ENCODE measurements at places on chromosomes 7 and 10.

DNA sequence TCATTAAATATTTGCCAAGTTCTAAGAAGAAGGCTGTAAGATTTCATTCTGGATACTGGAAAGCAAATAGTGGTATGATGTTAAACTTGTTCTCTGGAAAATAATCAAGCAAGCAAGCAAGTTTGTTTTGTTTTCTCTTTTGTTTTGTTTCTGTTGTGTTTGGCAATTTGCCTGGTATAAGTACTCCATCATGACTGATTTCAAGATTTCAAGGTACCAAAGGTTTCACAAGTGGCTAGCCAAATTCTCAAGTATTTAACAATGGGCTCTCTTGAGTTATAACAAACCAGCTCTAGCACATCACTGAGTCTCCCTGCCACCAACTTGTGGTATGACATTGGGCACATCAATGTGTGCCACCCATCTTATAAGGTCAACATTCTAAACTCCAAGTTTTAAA is 151.7 kb upstream of the IGFBP3 start:
- no peak for DNase-seq

DNA sequence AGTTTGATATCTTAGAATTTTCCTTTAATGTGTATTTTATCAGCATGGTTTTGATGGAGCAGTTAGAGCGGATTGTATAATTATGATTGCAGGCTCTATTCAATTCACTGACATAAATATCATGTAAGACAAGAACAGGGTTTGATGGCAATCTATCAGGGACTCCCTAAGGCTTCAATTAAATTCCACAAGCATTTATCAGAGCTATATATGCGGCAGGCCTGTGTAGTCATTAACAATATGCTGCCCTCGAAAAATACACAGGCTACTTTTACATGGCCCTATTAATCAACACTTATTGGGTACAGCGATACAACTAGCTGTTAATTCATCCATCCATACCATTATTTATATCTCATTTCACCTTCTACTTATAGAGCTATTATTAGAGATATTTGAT is 358.1 kb upstream of the TPK1 start:
- no peak for DNase-seq

DNA sequence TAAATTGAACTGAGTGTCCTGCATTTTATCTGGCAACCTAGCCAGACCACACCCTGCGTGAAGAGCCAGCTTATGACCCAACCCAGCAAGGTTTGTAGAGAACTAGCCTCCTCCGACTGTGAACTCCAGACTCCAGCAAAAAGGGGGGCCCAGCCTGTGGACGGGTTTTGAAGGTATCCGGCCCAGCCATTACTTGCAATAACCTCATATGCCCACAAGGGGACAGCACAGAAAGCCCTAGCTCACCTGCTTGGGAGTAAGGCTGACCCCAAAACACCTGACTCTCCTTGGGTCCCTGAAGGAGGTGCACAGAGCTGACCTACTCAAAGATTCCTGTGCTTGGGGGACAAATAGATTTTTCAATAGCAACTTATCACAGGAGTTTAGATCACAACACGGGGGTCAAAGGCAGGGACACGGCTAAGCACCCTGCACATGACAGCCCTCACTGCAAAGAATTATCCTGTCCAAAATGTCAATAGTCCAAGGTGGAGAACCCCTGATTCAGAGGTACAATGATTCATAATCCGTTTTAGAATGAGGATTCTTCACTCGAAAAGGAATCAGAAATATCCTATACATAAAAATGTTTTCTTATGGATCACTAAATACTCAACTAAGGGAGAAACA is 4.6 kb downstream of the TRPV6 start:
- peak; percentile 73 for DNase-seq

GRCh38 chr7:102431617-102432298 is 1.6 kb upstream of the ORAI2 start:
- no peak for DNase-seq

- no peak for DNase-seq
These were observed 49.4 kb downstream of the TEX36 start for GRCh38 chr10:125633517-125633999.

DNA sequence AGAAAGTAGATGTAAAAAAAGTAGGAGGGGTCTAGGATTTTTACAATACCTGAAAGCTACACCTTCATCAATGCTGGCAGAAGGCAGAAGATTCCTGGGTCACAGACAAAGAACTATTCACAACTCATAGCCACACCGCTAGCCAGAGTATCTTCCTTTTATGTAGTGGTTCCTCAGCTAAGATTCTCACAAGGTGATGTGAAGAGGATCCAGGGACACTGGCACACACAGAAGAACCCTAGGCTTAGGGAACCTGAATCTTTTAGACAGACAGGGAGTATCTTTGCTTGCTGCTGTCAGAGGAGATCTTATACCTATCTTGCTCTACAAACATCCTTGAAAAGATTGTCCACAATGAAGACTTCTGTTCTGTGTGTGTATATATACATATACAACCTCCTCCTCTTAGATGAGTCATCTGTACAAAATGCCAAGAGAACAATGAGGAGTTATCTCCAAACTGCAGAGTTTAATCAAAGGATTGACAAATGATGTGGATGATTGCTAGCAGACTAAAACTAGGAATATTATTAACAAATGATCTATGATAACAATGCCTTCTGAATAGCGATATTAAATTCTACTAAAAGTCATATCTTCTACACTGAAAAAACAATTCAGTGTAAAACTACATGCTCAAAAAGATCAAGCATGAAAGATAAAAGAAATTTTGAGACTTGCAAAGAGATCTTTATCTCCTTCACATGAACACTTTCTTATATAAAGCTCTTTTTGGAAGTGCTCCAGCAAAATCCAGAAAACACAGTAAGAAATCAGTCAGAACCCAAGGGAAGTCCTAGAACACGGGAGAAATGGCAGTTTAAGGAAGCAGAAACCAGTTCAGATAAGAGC is 409.3 kb downstream of the PARD3 start:
- no peak for DNase-seq

GRCh38 chr7:86926732-86927131 is 132.7 kb downstream of the ELAPOR2 start:
- peak; percentile 55 for DNase-seq

- no peak for DNase-seq
These were observed 27.9 kb downstream of the EDRF1 start for GRCh38 chr10:125747417-125747816.

GRCh38 chr10:581776-582330 is 107.6 kb downstream of the DIP2C start:
- DNase-seq = no peak

- no peak for DNase-seq
These were observed 906.9 kb downstream of the CCSER2 start for GRCh38 chr10:85235258-85235657.

- DNase-seq = no peak
These were observed 68.5 kb downstream of the INPP5A start for GRCh38 chr10:132606031-132606491.

DNA sequence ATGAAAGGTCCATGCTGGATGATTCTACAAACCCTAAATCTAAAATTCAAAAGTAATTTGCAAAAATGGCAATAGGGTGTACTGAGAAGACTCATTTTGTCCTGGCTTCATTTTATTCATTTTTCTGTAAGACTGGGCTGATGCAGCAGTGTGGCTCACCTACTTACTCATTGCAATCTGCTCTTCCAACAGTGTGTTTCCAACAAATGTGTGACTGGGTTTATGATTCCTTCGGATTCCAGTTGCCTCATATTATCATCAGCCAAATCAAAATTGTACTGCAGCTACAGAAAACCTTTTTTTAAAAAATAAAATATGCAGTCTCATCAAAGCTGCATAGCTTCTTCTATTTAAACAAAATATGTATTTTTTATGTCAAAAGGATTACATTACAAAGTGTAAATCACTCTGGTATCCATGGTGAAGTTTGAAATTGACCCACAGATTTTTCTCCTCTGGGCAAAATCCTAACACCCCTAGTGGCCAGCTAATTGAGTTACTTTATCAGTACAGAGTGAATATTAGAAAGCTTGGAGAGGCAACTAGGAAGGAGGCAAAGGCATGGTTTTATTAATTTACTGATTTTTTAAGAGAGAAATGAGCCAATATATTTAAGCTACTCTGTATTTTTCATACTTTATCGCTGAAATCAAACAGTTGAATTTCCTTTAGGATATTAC is 390.3 kb downstream of the MAGI2 start:
- DNase-seq = no peak

- DNase-seq = no peak
These were observed 4.0 kb upstream of the CREB5 start for GRCh38 chr7:28408105-28408959.

DNA sequence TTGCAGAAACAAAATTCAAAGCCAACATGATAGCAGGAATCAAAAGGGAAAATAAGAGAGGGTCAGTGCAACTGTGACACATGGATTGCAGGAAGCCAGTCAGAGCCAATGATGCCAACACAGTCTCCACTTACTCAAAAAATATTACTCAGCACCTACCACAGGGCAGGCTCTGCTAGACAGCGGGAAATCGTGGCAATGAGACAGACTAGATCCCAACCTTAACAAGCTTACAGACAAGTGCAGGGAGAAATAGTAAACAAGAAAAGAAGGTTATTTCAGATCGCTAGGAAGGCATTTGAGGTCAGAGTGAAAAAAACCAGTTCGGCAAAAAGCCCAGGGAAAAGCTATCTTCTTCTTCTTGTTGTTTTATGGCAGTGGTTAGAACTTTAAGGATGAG is 45.2 kb upstream of the NPFFR1 start:
- no peak for DNase-seq

GRCh38 chr10:30215141-30215540 is 133.9 kb downstream of the MTPAP start:
- no peak for DNase-seq

- peak; percentile 19 for DNase-seq
These were observed 20.3 kb upstream of the TIAL1 start for GRCh38 chr10:119616882-119617570.

- DNase-seq = no peak
These were observed 10.9 kb downstream of the GPR141 start for GRCh38 chr7:37694208-37695094.

GRCh38 chr7:41316410-41316809 is 386.5 kb downstream of the INHBA start:
- DNase-seq = no peak

DNA sequence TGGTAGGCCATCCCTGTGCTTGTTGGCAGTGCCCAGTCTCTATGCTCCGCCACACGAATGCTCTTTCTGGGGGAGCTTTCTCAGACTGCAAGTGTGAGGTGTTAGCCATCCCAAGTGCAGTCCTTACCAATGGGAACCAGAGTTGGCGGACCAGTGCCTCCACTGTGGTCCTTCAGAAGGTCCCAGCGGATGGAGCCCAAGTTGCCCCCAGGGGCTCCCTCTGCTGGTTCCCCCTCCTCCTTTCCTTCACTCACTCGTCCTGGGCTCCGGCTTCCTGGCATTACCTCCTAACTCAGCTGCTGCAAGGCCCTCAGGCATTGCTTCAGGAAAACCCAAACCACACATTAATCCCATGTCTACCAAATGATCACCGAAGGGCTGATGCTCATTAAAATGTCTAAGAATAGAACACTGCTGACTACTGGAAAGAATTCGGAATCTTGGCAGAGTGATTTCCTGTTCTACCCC is 139.8 kb downstream of the CUBN start:
- DNase-seq = no peak

GRCh38 chr7:152103066-152103465 is 77.6 kb downstream of the GALNT11 start:
- DNase-seq = no peak

DNA sequence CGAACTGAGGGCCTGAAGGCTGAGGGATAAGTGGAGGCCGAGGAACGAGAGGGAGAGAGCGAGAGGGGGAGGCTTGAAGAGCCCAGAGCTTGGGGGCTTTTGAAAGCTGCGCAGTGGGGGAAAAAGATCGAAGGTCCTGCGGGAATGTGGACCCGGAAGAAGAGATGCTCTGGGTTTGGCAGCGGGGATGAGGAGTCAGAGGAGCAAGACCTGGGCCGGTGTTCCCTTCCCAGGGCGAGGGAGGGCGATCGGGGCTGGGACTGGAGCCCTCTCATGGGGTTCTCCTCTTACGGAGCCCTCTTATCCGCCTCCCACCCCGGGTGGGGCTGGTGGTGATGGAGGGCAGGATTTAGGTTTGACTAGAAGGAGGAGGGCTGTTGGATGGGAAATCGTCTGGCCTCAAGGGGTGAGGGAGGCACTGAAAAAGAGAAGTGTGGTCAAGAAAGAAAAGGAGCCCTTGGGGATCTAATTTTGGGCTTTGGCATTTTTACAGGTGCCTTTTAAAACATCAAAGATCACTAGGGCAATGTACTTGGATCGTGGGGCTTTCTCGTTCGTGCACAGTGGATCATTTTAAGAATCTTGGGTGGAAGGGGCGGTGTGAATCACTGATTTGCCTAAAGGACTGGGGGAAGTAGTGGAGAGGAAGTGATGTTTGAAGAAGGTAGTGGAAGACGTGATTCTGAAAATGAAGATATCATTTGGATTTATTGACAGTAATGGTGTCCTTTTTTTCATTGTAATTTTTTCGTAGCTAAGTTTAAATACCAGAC is 637 bp downstream of the SAMD8 start:
- DNase-seq = peak; percentile 70

DNA sequence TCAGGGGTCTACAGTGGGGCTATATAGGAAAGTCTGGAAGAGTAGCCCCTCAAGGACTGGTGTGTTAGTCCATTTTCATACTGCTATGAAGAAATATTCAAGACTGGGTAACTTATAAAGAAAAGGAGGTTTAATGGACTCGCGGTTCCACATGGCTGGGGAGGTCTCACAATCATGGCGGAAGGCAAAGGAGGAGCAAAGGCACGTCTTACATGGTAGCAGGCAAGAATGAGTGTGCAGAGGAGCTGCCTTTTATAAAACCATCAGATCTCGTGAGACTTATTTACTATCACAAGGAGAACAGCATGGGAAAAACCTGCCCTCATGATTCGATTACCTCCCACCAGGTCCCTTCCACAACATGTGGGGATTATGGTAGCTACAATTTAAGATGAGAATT is 3.0 kb downstream of the FKBP14 start:
- no peak for DNase-seq

DNA sequence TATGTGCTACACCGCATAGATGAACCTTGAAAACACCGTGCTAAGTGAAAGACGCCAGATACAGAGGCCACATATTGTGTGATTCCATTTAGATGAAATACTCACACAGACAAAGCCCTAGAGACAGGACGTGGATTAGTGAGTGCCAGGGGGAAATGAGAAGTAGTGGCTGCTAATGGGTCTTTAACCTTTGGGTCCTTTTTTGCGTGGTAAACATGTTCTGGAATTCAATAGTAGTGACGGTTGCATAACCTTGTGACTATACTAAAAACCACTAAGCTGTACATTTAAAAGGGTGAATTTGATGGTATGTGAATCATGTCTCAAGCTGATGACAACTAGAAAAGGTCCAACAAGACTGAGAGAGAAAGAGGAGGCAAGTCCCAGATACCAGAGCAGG is 15.6 kb downstream of the SMKR1 start:
- DNase-seq = no peak

- no peak for DNase-seq
These were observed 26.0 kb downstream of the KBTBD2 start for GRCh38 chr7:32865448-32866030.

GRCh38 chr10:408236-408635 is 273.0 kb downstream of the ZMYND11 start:
- no peak for DNase-seq

- DNase-seq = no peak
These were observed at the start of gene EN2 for GRCh38 chr7:155458111-155458877. Gene EN2 (plus strand): TSS chr7:155458129. CDS start chr7:155458378, 249 bp downstream.

GRCh38 chr7:114048386-114049235 is 129.8 kb upstream of the PPP1R3A start:
- DNase-seq = no peak

Data from erythroblast (primary cell).